ENCODE measurements at places on chromosomes 7 and 10.

DNA sequence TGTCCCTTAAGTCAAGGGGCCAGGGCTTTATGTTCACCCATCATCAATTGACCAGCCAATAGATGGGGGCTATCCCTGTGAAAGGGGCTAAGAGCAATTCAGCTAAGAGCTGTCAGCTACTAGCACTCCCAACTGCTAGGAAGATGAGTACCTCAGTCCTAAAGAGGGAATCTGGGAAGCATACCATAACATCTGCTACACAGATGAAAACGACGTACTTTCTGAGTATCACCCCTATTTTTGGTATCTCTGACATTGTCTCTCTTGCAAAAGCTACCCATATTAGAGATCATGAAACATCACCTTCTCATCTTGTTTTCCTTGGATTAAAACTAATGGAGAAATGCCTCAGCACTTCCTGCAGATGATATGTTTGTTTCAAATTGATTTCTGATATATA is 7.5 kb upstream of the SMNDC1 start:
- no peak for DNase-seq

DNA sequence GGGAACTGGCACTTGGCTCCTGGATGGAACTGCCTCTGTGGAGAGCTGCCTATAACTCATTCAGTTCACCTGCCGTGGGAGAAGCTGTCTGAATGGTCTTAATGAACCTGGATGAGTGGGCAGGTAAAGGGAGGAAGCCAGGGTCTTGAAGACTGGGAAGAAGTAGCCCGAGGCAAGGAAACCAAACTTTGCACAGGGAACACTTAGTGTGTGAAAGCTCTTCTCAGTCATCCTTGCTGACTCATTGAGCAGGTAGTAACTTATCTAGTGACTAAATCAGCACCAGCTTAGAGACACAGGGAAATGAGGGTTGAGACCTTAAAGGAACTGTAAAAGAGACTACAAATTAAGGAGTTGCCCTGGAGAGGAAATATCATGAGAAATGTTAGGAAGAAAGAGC is 9.9 kb downstream of the LRRC4 start:
- no peak for DNase-seq

DNA sequence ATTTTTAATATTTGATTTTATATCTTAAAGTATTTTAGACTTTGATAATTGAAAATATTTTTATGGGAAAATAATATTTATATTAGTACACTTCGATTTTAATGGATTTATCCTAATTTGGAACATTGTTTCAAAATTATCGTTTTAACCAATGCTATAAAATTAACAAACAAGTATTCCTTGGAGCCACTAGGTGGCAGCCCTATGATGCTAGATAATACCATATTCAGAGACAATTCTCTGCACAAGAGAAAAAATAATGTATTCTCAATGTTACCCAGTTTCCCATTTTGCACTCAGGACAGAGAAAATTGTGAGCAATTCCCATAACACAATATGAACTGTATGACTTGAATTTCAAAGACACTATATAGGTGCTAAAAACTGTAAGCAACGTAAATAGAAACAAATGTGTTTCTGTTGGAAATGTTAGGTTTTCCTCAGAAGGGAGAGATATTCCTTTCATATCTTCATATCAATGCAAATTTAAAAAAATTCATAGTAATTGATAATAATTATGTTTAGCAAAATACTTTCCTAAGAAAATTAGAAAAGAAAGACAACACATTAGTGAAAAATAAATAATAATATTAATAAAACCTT is 237.8 kb downstream of the SEMA3E start:
- no peak for DNase-seq

- no peak for DNase-seq
Observed at GRCh38 chr10:89185658-89186057, 21.5 kb downstream of the CH25H start.

- DNase-seq = no peak
Observed at GRCh38 chr10:116699049-116699448, 43.3 kb downstream of the HSPA12A start.

DNA sequence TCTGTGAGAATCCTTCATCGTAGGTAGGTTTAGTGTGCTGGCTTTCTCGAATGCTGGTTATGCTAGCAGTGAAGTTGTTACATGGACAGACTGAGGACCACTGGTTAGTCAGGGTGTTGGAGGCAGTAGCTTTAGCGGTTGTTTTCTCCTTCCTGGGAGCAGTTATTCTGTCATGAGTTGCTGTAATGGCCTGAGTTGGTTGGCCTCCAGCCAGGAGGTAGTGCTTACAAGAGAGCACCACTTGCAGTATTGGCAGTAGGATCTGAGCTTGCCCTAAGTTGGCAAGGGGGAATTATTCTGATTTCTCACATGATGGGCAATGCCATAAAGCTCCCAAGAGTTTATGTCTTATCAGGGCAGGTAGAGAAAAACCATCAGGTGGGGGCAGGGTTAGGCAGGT is 58.0 kb downstream of the IPMK start:
- no peak for DNase-seq

DNA sequence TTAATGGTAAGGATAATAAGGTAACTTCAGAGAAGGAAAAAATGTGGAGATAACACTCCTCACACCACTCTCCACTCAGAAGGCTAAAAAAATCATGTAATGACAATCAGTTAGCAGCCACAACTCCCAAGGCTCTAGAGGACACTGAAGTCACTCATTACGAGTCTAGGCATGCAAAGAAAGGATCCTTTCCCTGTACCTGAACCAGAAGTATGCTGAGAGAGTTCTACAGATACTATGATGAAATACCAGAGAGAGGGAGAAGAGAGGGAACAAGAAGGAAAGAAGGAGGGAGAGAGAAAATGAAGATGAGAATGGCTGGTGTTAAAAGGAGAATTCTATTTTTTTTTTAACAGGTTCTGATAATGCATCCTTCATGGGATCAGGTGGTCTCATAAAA is 224.3 kb upstream of the PLXNA4 start:
- DNase-seq = no peak
